Panc1 (cell line): ENCODE measurements at places on chromosomes 2 and 18. TPM values are rescaled to one million over a fixed set of nuclear protein-coding genes. Genes with fewer than 3 reads are reported as not detected.

NGEF gene
- 17.8 TPM for total RNA-seq

DNA sequence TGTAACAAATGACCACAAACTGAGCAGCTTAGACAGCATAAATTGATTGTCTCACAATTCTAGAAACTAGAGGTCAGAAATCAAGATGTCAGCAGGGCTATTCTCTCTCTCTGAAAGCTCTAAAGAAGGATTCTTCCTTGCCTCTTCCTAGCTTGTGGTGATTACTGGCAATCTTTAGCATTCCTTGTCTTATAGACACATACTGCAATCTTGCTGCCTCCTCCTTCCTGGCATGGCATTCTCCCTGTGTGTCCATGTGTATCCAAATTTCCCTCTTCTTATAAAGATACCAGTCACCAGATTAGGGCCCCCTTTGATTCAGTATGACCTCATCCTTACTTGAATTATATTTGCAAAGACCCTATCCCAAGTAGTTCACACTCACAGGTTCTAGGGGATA is 2.3 kb downstream of the ASB3 start:
- H3K4me3 ChIP-seq: no peak overlapping the region
- peaks cover 4% of the 10 kb centered on the region; the same call in 1 of the 2 replicates for H3K36me3 ChIP-seq

ALPP gene
- 7.3 TPM for total RNA-seq

LYPD1 gene
- total RNA-seq: 0.21 TPM

LINC00305 gene
- not detected for total RNA-seq

SUMO1 gene
- total RNA-seq: 137 TPM

GRCh38 chr2:54538537-54538936 is 82.4 kb downstream of the SPTBN1 start:
- H3K4me1 ChIP-seq: no peaks in the 10 kb centered on the region

DNA sequence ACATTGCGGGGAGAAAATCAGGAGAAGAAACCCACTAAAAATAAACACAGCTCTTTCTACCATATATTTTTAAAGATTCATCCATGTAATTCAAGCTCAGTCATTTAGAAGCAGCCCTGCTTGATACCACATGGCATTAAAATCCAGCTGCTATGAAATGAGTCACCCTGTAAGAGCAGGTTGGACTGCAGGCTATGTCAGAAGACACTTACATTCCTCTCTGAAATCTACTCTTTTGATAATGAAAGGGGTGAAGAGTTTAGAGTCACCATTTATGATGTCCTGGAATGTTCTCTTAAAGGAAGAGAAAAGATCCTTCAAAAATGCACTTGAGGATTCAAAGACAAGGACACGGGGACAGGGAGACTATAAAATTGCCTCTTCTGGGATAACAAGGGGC is 100.6 kb upstream of the APCDD1 start:
- no peaks in the 10 kb centered on the region for H3K36me3 ChIP-seq
- H3K27ac ChIP-seq: no peak overlapping the region
- no peak overlapping the region for H3K4me3 ChIP-seq
- DNase-seq: no peak
